GM18507 (cell line): ENCODE measurements at places on chromosomes 7 and 10.

- DNase-seq, result no peak
These were observed 117.3 kb downstream of the FANK1 start for GRCh38 chr10:126013489-126014281.

DNA sequence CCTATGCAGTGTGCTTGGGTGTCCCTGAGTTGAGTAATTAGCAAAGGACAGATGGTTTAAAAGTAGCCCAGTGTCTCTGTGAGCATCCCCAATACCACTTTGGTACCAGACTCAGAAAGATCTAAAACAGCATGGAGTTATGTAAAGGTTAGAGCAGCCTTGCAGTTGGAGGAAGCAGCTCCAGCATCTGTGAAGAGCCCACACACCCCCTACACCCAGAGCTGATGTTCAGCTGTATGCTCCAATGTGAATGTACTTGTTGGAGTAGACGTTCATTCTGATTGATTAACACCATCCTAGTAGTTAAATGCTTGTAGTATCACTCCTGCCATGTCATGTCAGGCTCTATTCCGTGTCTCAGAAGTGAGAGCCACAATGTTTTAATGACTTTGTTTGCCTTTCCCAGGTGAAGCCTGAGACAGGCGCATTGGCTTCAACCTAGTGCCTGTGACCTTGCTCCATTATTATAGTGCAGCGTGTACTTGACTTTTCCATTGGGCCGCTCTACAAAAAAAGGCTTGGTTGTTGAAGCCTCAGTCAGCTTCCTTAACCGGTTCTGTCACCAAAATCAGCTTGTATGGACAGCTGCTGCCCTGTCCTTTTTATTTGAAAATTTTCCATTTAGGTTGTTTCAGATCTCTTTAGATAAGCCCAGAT, 154.2 kb downstream of the LCOR start:
- DNase-seq, result no peak

- DNase-seq, result no peak
These were observed 78.1 kb downstream of the TPST1 start for GRCh38 chr7:66283003-66283920.

- no peak for DNase-seq
These were observed 73.2 kb upstream of the GTF2I start for GRCh38 chr7:74584160-74584954.

- DNase-seq, result no peak
These were observed 54.8 kb downstream of the TFEC start for GRCh38 chr7:115975766-115976165.

- peak; percentile 29 for DNase-seq
These were observed 25.5 kb downstream of the PRR15 start for GRCh38 chr7:29588900-29589696.

DNA sequence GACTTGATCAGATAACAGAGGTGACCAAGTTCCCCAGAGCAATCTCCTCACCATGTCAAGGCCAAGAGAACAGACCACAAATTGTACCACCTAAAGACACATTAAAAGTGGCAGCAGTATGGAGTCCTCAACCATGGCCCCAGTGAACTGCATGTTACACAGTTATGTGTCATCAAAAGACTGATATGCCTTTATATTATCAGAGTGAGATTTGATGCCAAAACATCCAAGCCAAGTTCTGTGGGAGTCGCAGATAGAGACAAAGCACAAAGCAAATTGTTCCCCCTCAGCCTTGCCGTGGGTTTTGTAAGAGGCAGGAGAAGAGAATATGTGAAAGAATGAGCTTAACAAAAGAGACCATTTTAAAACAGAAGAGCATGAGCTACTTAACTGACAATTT, 39.2 kb upstream of the TES start:
- DNase-seq, result no peak
